Mucosa of gallbladder (tissue), 1 donor: ENCODE measurements at places on chromosomes 11 and 22. TPM values are rescaled to one million over a fixed set of nuclear protein-coding genes. Genes with fewer than 3 reads are reported as not detected.

GRCh38 chr11:8838248-8838647 is 72.7 kb upstream of the AKIP1 start:
- DNase-seq = no peak

Gene ACRV1
- total RNA-seq = not detected

DNA sequence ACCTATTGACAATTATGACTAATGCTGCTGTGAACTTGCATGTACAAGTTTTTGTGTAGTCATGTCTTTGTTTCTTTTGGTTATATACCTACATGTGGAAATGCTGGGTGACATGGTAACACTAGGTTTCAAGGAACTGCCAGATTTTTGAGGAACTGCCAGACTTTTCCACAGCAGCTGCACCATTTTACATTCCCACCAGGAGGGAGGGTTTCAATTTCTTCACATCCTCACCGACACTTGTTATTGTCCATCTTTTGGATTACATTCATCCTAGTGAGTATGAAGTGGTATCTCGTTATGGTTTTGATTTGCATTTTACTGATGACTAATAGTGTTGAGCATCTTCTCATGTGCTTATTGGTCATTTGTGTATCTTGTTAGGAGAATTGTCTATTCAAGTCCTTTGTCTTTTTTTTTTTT is 13.3 kb downstream of the CLDN5 start:
- no peak for DNase-seq

Gene GSTT2
- total RNA-seq = 0.81 TPM

DNA sequence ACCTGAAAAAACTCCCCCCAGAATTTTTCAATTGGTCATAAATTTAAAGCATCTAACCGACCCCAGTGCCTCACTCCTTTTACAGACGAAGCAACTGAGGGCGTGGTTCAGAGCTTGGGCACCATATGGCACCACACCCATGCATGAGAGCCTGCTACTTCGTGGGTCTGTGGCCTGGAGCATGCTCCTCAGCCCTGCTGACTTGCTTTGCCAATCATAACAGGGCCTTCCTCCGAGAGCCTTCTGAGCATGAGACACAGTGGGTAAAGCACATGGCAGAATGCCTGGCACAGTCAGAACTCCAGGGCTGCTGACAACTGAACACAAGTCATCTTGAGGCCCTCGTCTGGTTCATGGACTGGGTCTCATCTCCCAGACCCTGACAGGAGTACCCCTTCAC is 33.3 kb downstream of the HIRA start:
- no peak for DNase-seq

- peak; percentile 84 for DNase-seq
Observed at GRCh38 chr11:95231881-95232605, 1.0 kb upstream of the SESN3 start.

- DNase-seq = no peak
Observed at GRCh38 chr11:121748068-121748467, 295.3 kb upstream of the SORL1-AS1 start.

Gene MARK2
- 65.0 TPM for total RNA-seq

- no peak for DNase-seq
Observed at GRCh38 chr11:107860688-107861087, 2.1 kb upstream of the SLC35F2 start.

DNA sequence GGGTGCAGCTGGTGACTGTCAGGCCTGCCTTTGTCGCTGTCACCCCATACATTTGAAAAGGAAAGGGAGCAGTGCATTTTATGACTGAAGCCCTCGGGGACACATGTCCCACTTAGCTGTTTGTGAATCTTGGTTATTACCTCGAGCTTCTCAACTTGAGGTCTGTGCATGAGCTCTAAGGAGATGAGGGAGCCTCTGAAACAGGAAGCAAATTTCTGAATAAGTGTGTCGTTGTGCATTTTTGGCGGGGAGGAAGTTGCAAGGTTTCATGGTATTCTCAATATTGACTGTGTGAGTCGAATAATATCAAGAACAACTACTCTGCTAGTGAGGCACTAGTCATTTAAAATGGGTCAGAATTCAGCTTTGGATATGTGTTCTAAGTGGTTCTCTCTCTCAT is 149.7 kb upstream of the PLET1 start:
- DNase-seq = no peak

DNA sequence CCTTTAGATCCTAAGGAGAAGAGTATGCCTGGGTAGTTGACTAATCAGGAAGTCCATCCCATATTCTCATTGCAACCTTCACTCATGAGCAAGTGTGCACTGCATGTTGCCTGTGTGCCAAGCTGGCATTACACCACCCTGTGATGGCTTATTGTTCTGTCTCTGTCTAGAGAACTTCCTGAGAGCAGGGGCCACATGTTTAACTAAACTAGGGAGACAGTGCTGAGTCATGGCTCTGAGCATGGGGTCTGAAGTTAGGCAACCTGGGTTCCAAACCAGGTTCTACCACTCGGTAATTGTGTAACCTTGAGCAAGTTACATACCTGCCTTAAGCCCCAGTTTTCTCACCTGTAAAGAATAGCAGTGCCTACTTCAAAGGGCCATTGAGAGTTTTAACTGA is 39.6 kb downstream of the CSNK2A3 start:
- DNase-seq = peak; percentile 34

DNA sequence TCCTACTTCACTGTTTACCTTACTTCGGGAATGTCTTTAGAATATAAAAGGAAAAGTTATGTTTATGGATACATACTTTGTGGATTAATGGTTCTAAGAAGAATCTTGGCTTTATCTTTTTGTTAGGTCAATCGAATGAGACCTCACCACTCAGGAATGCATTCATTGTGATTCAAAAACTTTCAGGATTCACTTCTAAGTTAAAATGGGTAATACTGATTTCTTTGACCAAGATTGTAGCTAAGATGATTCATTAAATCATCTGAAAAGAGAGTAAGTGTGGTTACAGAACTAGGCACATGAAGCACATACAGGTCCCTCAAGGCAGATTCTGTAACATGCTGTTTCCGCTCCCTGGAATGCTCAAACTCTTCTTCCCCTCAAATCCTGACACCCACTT is 716.4 kb downstream of the KCNA4 start:
- DNase-seq = no peak

DNA sequence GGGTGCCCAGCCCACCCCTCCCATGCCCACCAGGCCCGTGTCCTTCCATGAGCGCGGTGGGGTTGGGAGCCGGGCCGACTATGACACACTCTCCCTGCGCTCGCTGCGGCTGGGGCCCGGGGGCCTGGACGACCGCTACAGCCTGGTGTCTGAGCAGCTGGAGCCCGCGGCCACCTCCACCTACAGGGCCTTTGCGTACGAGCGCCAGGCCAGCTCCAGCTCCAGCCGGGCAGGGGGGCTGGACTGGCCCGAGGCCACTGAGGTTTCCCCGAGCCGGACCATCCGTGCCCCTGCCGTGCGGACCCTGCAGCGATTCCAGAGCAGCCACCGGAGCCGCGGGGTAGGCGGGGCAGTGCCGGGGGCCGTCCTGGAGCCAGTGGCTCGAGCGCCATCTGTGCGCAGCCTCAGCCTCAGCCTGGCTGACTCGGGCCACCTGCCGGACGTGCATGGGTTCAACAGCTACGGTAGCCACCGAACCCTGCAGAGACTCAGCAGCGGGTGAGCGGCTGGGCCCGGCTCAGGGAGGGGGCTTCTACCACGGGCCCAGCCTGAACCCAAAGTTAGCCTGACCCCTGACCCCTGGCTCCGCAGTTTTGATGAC is 3.0 kb downstream of the PKP3 start:
- peak; percentile 62 for DNase-seq

- no peak for DNase-seq
Observed at GRCh38 chr11:44581246-44581645, 15.8 kb downstream of the CD82 start.

Gene GPHA2
- total RNA-seq = 1.3 TPM

GRCh38 chr11:13140028-13140870 is 131.1 kb downstream of the RASSF10 start:
- DNase-seq = peak; percentile 87

DNA sequence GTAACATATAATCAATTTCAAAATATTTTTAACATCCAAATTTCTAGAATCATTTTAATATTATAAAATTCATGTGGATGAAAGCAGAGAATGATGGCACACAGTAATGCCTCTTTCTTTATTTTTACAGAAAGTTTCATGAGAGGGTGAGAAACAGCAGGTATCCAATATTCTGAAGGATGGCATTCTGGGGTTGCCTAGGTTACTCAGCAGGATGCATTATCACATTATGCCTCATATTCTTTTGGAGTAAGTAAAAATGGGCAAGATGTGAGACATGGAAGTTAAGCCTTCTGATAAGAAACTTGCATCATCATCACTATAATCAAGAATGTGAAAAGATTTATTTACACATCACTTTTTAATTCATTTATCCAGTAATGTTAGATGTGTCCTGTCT is 148.7 kb upstream of the PGR start:
- DNase-seq = no peak

DNA sequence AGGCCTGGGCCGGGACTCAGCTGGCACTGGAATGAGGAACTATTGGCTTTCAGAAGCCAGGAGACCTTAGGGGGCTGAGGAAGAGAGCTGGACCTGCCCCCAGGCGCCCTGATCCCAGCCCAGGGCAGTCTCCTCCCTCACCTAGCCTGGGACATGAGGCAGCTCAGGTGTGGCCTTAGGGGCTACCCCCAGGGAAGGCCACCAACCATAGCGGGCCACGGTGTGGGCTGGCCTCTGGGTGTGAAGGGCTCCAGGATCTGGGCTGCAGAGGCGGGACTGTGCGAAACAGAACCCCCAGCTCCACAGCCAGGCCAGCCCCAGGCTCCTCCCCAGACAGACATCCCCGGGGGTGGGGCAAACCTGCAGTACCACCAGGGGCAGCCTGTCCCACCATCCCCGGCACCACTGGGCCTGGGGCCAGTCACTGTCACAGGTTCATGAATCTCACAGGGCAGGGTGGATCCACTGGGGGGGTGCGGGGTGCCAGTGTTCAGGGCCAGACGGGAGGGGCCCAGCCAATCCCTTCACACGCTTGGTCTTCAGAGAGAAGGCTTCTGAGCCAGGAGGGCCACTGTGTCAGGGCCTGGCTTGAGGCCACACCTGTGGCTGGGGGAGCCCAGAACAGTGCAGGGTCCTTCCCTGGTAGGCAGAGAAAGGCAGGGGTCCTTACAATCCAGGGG is 3.5 kb downstream of the PLXNB2 start:
- peak; percentile 68 for DNase-seq

Gene MIF
- 668 TPM for total RNA-seq

GRCh38 chr11:99505316-99505715 is 484.6 kb downstream of the CNTN5 start:
- DNase-seq = no peak

DNA sequence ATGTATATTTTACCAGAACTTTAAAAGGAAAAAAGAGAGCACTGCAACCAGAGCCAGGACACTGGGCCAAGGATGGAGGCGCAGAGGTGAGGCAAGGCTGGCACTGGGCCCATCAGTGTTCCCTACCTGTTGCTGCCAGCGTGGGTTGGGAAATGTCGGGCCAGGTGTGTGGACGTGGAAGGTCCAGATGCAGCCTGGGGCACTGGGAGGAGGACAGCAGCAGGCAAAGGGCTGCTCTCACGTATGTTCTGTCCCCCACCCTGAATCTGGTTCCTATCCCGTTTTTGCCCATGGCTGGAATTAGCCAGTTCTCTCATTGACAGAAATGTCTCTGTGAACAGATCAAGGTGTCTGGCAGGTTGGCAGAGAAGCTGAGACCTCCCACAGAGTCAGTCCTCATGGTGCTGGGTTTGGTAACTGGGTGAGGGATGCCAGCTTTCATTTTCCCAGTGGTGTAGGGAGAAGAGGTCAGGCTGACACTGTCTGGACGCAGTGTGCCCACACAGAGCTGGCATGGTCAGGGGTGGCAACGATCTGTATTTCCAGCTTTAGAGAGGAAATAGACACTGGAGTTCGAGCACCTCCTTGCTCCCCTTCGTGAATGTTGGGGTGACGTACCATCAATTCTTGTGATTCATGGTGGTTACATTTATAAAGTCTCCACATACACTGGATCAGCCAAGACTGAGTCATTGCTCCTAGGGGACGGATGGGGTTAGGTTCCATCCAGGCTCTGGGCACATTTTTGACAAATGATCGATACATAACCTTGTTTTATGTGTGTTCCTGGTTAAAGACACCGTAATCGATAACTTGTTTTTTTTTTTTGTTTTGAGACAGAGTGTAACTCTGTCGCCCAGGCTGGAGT is 4.3 kb upstream of the PNPLA3 start:
- no peak for DNase-seq

Gene C11orf86
- total RNA-seq = not detected

DNA sequence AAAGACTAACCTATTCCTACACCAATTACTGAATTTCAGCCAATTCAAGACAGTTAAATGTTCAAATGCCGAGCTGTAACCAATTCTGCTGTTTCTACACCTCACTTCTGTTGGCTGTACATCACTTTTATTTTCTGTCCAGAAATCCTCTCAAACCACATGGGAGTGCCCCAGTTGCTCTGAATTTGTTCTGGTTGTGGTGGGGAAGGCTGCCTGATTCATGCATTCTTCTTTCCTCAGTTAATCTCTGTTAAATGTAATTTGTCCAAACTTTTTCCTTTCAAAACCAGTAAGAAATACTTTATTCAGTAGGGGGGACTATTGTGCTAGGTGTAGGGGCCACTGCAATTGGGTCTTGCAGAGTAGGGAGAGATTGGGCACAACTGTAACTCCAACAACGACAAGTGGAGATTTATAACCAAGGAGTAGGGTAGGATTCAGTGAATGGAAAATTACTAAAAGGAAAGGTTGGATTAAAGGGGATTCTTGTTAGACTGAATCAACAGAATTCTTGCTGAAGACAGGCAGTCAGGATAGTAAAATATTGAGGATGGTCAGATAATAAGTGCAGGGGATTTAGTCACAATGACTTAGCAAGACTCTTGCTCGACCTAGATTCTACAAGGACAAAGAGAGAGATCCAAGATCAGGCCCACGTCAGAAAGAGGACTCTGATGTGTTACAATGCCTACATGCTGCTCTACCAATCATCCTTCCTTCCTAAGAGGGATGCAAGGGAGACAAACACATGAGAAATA is 593.5 kb upstream of the FAT3 start:
- no peak for DNase-seq

DNA sequence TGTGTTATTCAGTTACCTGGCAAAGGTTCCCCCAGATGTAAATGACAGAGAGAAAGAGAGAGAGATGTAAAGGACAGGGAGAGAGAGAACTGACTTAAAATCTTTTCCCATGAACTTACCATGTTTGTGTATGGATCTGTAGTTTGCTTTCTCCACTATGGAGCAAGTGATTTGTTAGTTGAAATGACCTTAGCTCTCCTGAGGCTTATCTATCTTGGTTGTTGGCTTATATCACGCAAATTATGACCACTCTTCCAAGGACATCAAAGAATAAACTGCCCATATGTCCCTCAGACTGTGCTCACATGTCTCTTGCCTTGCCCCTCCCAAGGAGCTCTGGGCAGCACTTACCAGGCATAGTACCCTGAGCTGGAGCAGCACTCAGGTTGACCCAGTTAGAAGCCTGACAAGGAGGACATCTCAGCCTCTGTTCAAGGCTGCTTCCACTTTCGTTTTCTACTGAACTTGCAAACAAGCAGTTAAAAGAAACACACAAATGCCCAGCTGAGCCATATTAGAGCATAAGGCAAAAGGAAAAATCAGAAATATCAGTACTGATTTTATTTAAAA is 95.3 kb upstream of the RCN1 start:
- DNase-seq = no peak

GRCh38 chr11:11976481-11977127 is 31.8 kb downstream of the DKK3 start:
- DNase-seq = peak; percentile 40
